Central memory CD4-positive, alpha-beta T cell (primary cell): ENCODE measurements at places on chromosomes 13 and 19.

GRCh38 chr19:3832001-3832400 lies 36.8 kb downstream of the ZFR2 start:
- DNase-seq = no peak

- DNase-seq = no peak
These were observed 2.9 kb upstream of the ADPRHL1 start for GRCh38 chr13:113456116-113456702.

DNA sequence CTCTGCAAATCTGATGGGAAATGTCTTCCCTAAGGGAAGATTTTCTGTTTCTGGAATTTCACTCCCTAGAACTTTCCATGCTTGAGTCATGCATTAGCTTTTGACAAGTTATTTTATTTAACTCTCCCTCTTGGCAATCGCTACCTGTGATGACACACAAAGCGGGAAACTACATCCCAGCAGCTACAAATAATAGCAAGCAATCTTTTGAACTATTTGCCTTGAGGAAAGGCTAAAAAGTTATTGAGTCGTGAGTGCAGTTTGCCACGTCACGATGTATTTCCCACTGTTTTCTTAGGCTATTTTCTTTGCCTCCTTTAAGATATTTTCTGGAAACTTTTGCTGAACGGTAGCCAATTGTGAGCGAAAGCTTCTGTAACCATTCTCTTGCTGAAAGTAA lies 353.3 kb upstream of the HTR2A start:
- no peak for DNase-seq

DNA sequence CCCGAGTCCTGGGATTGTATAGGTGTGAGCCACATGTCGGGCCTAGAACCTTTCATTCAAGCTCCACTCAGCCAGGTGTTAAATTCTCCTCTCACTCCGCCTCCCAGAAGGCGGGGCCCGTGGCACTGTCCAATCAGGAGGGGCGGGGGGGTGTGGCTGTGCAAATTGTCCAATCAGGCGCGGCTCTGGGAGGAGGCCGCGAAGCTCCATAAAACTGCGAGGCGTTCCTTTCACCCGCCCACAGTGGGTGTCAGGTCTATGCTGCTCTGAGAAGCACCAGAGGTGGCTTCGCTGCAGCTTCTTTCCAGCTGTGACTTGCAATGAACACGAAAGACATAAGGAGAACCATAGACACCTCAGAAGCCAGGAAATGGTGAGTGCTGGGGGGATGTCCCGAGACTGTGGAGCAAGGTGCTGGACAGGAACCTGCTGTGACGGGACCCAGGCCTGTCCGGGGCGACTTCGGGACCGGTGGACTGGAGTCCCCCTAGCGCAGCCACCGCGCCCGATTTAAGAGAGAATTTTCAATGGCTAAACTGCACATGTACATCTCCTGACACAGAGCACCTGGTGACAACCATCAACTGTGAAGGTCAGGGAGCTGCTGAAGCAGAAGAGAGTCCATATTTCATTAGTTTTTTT lies 3.0 kb upstream of the ZNF136 start:
- no peak for DNase-seq

DNA sequence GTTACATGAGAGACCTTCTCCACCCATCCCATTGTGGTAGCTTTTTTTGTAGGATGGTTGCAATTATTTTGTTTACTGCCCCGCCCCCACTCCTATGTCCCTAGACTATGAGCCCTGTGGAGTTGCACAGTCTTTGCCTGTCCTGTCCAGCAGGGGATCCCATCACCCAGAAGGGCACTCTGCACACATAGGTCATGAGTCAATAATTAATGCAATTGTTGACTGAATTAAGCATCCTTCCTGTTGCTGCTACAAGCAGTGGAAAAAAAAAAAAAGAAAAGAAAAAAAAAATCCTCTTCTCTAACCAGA lies 14.2 kb downstream of the C19orf81 start:
- no peak for DNase-seq

DNA sequence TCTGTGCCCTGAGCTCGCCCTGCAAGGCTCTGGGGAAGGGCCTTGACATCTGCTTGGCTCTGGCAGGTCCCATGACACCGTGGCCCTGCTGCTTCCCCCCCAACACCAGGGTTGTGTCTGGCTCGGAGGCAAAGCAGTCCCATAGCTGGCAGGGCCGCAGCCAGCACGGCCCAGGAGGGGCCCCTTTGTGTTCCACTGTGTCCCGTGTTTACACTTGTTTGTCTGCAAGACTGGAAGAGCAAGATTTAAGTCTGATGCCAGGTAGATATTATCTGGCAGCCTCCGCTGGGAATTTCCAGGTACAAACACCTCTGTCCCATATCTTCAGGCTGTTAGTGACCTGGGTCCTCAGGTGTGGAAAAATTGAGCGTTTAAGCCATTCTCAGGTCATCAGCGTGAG lies 44.3 kb downstream of the MCF2L start:
- DNase-seq = no peak

DNA sequence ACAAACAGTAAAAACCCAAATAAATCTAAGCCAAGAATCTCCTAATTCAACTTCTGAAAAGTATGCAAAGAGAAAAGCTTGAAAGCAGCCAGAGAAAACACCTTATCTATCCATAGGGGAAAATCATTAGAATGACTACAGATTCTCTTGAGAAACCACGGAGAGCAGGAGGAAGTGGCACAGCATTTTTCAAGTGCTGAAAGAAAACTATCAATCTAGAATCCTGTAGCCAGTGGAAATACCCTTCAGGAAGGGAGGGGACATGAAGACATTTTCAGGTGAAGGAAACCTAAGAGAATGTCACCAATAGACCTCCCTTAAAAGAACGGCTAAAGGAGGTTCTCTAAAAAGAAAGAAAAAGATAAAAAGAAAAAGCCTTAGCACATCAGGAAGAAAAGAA lies 66.2 kb upstream of the XPO4 start:
- no peak for DNase-seq

GRCh38 chr19:11088506-11089253 lies 583 bp upstream of the LDLR start:
- DNase-seq = no peak

GRCh38 chr19:44212866-44213346 lies 574 bp downstream of the ZNF227 start:
- no peak for DNase-seq

DNA sequence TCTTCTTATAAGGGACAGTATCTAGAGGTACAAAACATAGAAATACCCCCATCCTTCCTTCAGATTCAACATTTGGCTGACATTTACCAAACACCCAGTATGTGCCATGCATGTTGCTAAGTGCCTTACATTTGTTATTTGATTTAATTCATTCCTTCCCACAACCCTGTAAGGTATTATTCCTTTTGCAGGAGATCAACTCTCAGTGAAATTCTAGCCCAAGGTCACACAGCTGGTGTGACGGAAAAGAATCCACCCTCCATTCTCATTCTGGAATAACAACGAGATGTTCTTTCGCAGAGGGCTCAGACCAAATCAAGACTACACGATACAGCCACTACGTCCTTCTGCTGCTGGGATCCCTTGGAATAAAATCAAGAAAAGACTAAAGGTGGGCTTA lies 67.8 kb downstream of the C13orf42 start:
- DNase-seq = no peak

GRCh38 chr13:31987535-31988170 lies 43.9 kb upstream of the FRY start:
- DNase-seq = no peak

GRCh38 chr19:28297586-28298157 lies 915.3 kb downstream of the UQCRFS1 start:
- no peak for DNase-seq

DNA sequence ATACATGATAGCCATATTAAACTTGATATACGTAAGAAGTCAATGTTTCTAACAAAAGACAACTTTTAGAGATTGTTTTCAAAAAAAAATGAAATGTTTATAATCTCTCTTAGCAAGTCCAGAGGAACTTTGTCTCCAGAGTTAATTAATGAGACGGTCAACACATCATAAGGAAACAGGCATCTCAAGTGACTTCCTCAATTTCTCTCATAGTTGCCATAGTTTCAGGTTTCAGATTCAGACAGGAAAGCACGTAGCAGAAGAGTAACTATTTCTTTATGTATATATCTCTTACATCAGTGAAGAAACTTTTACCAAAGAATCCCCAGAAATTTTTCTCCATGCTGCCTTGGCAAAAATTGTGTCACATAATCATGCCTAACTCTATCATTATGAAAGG lies 159.6 kb upstream of the ATXN8OS start:
- DNase-seq = no peak

- no peak for DNase-seq
These were observed 34.7 kb upstream of the RANBP3 start for GRCh38 chr19:6012426-6013170.

DNA sequence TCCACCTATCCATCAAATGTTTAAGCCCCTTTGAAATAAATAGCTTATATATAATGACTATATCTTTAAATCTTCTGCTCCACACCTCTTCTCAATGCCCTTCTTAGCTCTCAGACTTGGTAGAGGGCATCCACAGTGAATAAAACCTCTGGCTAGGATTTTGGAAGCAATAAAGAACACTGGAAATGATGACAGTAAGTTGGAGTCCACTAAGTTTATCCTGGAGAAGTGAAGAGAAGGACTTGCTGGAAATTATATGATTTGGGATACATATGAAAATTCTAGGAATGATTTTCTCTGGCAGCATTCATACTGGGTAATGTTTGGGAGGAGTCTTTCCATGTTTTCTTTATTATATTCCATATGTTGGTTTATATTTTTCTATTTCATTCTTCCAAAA lies 133.5 kb upstream of the KL start:
- no peak for DNase-seq

DNA sequence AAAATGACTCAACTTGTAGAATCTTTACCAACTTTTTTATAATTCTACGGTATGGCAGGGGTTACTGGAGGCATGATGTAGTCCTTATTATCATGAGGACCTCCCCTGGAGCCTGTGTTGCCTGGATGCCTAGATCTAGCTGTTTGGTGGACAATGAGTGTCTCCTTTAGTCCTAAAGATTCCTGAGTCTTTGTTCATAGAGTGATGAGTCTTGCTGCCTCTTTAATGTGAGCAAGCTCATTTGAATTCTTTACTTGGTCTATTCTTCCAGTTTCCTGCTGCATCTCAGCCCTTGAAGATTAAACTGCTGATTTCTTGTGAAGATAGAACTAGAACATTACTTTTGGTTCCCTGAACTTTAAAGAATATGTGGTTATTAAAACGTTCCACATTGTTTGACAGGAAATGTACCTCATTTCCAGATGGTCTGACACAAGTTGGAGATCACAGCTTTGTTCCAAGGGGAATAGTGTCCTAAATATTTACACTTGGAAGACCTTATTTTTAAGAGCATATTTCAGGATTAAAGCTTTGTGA lies 51.9 kb downstream of the SLAIN1 start:
- DNase-seq = no peak

DNA sequence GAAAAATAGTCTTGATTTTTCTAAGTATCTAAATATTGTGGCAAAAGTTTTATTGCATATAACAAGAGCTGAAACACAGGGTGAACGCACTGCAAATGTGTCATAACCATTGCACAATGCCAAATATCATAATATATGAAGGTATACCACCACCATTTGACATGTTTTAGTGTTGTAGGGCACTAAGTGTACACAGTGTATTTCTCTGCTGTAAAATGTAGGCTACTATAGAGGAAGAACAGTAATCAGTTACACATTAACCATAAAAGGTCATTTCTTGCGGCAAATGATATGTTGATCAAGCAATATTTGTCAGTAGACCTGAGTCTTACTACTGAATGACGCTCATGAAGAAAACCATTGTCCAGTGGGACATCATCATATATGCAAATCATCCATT lies 18.3 kb upstream of the KLF5 start:
- DNase-seq = no peak

- no peak for DNase-seq
These were observed 140.8 kb upstream of the SERP2 start for GRCh38 chr13:44232774-44233173.

DNA sequence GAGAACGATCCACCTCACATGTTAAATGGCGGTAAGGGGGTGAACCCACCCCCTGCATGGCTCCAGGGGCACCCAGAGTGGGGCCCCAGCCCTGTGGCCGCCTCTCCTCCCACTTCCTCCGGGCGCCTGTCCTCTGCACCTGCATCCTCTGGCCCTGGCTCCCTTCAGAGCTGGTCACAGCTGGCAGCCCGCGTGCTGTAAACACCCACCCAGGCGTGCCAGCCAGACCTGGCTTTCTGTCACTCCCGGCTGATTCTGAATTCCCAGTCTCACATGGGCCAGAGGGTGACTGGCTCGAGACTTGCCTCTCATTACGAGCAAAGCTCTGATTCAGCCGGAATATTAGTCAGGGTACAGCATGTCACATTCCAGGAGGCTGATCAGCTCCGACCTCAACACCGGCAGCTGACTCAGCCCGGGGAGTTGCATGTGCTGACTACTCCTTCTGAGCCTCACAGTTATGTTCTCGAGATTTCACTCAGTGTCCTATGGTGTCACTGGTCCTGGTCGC lies 75.1 kb downstream of the GNG7 start:
- DNase-seq = no peak

DNA sequence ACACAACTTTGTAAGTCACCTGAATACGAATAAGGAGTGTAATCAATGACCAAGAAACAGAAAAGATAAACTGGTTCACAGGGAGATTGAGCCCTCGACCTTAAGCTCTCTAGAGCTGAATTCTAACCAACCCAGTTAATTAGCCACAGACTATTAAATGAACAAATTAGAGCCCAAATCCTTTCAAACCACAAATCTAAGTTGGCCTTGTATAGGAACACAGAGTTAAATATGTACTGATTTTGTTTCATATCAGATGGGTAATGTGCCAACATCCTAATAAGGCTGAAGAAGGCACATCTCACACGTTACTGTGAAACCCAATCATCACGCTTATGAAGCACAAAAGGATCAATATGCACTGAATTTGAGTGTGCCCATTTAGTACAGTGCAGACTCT lies 156.1 kb downstream of the LHFPL6 start:
- no peak for DNase-seq

- DNase-seq = peak; percentile 28
These were observed 616 bp downstream of the HNRNPUL1 start for GRCh38 chr19:41264581-41265394.

DNA sequence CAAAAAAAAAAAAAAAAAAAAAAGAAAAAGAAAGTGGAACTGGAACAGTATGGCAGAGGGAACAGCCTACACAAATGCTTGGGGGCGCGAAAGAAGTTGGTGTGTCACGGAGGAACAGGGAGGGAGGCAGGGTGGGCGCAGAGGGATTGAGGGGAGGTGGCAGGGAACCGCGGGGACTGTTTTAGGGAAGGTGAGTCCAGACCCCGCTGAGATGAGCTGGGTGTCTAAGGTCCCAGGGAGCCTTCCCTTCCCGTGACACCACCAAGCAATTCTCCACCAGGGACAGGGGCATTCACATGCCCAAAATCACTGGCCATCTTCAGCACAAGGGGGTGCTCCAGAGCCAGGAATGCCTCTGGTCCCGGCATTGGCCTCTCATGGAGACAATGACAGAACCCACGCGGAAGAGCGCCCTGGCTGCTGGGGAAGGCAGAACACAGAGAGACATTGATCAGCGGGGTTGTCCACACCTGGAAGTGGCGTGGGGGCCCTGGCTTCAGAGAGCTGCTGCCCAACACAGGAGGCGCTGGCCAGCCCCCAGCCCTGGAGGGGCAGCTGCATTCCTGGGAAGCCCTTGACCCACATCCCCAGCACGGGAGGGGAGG lies 6.9 kb downstream of the PEAK3 start:
- DNase-seq = peak; percentile 51
